Memory B cell (primary cell): ENCODE measurements at places on chromosomes 11 and 22.

DNA sequence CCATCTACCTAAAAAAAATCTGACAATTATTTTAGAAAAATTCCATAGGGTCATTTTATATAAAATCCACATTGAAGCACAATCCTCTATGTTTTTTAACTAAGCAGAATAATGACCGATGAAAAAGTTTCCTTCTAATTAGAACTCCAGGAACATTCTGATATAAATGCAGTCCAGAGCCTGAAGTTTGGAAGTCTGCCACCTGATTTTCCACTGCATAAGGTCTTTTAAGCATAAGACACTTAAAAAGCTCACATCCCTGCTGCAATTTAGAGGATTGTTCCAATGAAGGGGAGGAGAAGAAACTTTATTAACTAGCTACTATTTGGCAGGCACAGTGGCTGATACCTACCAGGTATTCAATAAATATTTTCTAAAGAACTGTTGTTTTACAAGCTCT, 570.3 kb upstream of the ANO5 start:
- H3K4me1 ChIP-seq = no peaks in the 10 kb centered on the region
- H3K27ac ChIP-seq = no peak overlapping the region
- H3K36me3 ChIP-seq = no peaks in the 10 kb centered on the region
- DNase-seq = no peak

- H3K27me3 ChIP-seq = no peaks in the 10 kb centered on the region
- H3K4me3 ChIP-seq = peak overlapping the region; percentile 83
- peaks cover 52% of the 10 kb centered on the region for H3K4me1 ChIP-seq
- peaks cover 13% of the 10 kb centered on the region for H3K36me3 ChIP-seq
Measured at GRCh38 chr22:36378869-36379217, 8.9 kb downstream of the MYH9 start.

DNA sequence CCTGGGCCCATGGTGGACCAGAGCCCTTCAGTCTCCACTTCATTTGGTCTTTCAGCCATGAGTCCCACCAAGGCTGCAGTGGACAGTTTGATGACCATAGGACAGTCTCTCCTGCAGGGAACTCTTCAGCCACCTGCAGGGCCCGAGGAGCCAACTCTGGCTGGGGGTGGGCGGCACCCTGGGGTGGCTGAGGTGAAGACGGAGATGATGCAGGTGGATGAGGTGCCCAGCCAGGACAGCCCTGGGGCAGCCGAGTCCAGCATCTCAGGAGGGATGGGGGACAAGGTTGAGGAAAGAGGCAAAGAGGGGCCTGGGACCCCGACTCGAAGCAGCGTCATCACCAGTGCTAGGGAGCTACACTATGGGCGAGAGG, 4.3 kb downstream of the ZBTB16 start:
- H3K4me3 ChIP-seq = no peak overlapping the region
- H3K36me3 ChIP-seq = no peaks in the 10 kb centered on the region
- no peak for DNase-seq
- peaks cover 11% of the 10 kb centered on the region for H3K27me3 ChIP-seq
- no peak overlapping the region for H3K27ac ChIP-seq
- H3K4me1 ChIP-seq = peaks cover 9% of the 10 kb centered on the region

DNA sequence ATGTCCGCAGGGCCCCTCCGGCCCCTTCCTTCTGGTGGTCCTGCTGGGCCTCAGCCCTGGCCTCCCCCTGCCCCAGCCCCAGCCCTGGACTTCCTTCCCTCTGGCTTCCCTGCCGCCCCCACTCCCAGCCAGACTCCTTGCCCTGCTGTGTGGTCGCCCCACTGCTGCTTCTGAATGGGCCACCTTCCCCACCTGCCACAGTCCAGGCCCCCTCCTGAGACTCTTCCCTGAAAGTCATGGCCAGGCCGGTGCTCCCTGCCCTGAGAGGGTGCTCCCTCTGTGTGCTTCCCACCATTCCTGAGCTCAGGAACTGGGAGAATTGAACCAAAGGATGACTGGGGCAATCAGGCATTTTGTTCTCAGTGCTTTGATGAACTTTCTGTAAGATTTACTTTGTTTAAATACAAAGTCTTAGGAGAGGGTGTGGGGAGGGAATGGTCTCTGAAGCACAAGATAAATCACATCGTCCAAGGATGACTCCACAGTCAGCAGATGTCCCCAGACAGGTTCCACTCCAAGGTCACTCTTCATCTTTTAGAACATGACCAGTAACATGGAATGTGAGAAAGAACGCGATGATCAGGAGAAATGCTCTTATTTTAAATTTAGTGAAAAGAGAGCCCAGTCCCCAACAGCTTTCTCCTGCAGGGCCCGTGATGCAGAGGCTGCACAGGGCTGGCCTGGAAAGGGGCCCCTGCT, 774 bp downstream of the APOBEC3D start:
- no peak for DNase-seq
- H3K4me3 ChIP-seq = peak overlapping the region; percentile 95
- no peaks in the 10 kb centered on the region for H3K27me3 ChIP-seq
- H3K4me1 ChIP-seq = peaks cover 39% of the 10 kb centered on the region
- peaks cover 19% of the 10 kb centered on the region for H3K36me3 ChIP-seq

- peak overlapping the region; percentile 69 for H3K27ac ChIP-seq
- no peaks in the 10 kb centered on the region for H3K27me3 ChIP-seq
- peak overlapping the region; percentile 83 for H3K4me3 ChIP-seq
- DNase-seq = no peak
- peaks cover 4% of the 10 kb centered on the region for H3K36me3 ChIP-seq
Measured at GRCh38 chr22:31748490-31748889, 1.4 kb downstream of the PRR14L start.

DNA sequence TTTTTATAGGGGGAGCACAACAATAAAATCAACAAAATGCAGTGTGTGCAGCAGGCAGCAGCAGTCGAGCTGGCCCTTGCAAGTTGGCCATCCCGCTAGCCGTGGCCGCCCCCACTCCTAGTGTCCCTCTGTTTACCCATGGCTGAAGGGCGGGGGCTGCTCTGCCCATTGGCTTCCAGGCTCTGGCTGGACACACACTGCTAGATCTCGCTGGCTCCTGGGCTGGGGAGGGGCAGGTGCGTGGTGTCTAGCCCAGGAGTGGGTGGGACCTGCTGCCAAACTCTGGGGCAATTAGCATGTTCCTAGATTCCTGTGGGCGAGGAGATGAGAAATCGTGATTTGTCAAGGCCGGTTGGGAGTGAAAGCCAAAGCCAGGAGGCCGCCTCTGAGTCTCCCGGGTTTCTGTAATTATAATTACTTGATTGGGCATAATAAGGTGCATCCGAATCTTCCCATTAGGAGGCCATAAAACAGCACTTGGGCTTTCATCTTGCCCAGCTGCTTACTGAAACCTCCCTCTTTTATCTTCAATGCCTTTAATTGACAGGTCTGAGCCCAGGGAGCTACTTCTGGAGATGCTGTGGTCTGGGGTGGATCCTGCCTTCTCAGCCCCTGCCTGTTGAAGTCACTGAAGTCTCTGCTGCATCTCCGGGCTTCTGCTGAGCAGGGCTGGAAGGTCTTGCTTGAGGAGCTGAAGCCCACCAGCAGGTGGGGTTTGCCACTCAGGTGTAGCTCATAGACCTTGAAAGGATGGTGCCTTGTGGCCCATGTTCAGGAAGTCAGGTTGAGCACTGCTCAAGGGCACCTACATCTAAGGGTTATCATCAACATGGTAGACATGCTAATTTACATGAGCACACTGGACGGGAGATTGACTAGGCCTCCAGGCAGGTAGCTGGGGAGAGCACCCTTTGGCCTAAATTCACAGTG, 44.5 kb upstream of the DKK3 start:
- H3K4me3 ChIP-seq = no peak overlapping the region
- DNase-seq = no peak
- H3K27me3 ChIP-seq = peaks cover 3% of the 10 kb centered on the region
- no peaks in the 10 kb centered on the region for H3K36me3 ChIP-seq
- H3K4me1 ChIP-seq = no peaks in the 10 kb centered on the region

- peaks cover 41% of the 10 kb centered on the region for H3K36me3 ChIP-seq
- no peaks in the 10 kb centered on the region for H3K27me3 ChIP-seq
- peaks cover 2% of the 10 kb centered on the region for H3K4me1 ChIP-seq
- DNase-seq = no peak
- no peak overlapping the region for H3K27ac ChIP-seq
Measured at GRCh38 chr22:29334148-29334547, 18.7 kb upstream of the RASL10A start.

- DNase-seq = no peak
- H3K27ac ChIP-seq = peak overlapping the region; percentile 98
- no peaks in the 10 kb centered on the region for H3K36me3 ChIP-seq
- H3K4me1 ChIP-seq = peaks cover 16% of the 10 kb centered on the region
- no peaks in the 10 kb centered on the region for H3K27me3 ChIP-seq
Measured at GRCh38 chr11:62652161-62653006, 718 bp downstream of the INTS5 start.

GRCh38 chr11:126990716-126991480, 9.7 kb downstream of the KIRREL3 start:
- DNase-seq = no peak
- H3K4me1 ChIP-seq = peaks cover 2% of the 10 kb centered on the region
- no peak overlapping the region for H3K4me3 ChIP-seq
- H3K36me3 ChIP-seq = no peaks in the 10 kb centered on the region

DNA sequence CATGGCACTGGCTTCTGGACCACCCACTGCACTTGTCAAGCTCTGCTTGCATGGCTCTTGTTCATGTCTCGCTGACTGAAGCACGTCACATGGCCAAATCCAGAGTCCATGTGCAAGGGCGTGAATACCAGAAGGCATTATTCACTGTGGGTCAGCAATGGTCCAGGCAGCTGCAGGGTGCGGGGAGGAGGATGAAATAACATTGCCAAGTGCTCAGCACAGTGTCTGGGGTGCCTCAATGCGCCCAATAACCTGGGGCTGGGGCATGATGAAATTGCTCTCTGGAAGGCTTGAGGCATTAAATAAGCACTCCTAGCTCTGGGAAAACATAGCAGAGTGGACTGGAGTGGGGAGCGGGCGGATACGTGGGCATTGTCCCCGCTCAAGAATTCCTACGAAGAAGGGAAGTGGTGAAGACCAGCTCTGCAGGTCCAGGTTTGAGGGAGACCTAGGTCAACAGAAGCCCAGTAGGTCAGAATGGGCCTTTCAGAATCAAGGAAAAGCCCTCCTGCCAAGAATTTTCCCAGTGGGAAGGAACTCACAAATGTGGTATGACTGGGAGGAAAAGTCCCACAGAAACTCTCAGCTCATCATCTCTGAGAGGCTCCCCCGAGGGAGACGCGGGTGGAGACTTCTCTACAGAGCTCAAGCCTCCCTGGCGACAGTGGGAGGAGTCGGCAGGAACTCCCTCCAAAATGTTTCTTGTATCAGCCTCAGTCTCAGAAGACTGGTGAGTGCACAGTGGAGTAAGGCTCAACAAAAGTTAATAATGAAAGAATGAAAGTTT, 15.3 kb upstream of the ACCSL start:
- no peaks in the 10 kb centered on the region for H3K4me1 ChIP-seq
- no peak for DNase-seq
- H3K36me3 ChIP-seq = no peaks in the 10 kb centered on the region
- no peak overlapping the region for H3K27ac ChIP-seq
- no peak overlapping the region for H3K4me3 ChIP-seq

GRCh38 chr11:27672836-27673464, 27.3 kb downstream of the BDNF start:
- no peaks in the 10 kb centered on the region for H3K4me1 ChIP-seq
- H3K4me3 ChIP-seq = no peak overlapping the region
- H3K27ac ChIP-seq = no peak overlapping the region
- DNase-seq = no peak
- no peaks in the 10 kb centered on the region for H3K36me3 ChIP-seq

DNA sequence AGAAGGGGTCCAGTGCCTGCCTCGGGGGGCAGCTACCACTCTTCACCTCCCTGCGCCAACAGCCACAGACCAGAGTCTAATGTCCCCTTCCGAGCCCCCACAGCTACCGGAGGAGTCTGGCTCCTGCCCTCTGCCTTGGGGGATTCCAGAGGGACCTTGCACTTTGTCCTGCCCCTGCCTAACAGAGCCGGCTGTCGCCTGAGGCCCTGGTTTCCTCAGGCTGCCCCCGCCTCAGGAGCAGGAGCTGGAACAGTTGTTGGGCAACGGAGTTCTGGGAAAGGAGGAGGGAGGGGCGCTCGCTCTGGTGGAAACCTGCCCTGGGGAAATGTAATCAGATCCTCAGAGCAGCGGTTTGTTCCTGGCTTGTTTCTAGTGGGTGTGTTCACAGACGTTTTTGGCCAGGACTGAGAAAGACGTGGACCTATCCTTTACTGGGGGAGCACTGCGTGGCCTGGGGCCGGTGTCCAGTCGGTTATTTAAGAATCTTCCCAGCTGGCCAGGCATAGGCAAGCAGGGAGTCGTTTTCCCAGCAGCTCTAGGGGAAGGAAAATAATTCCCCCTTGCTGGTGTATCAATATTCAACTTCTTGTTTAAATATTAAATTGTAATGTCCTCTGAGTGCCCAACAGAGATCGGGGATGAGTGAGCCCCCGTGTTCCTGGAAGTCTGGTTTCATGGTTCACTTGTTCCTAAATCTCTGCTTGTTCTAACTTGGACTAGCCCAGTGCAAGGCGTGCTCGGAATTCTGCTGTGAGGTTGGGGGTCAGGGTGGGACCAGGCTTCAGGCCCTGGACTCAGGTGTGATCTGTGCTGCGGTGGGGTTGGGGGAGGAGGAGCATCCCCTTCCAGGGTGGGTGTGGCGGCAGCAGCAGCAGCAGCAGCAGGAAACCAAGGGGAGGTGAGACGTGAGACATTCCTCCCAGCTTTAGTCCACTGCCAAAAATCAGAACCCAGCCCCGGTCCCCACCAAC, 32.1 kb downstream of the A4GALT start:
- H3K27me3 ChIP-seq = no peaks in the 10 kb centered on the region
- peaks cover 15% of the 10 kb centered on the region for H3K4me1 ChIP-seq
- H3K4me3 ChIP-seq = no peak overlapping the region
- no peak overlapping the region for H3K27ac ChIP-seq
- H3K36me3 ChIP-seq = no peaks in the 10 kb centered on the region
- no peak for DNase-seq

GRCh38 chr11:20369826-20370225, 6.3 kb downstream of the HTATIP2 start:
- no peak overlapping the region for H3K27ac ChIP-seq
- no peaks in the 10 kb centered on the region for H3K27me3 ChIP-seq

- no peaks in the 10 kb centered on the region for H3K4me1 ChIP-seq
- no peak overlapping the region for H3K27ac ChIP-seq
Measured at GRCh38 chr11:12979928-12980689, 29.0 kb upstream of the RASSF10 start.

DNA sequence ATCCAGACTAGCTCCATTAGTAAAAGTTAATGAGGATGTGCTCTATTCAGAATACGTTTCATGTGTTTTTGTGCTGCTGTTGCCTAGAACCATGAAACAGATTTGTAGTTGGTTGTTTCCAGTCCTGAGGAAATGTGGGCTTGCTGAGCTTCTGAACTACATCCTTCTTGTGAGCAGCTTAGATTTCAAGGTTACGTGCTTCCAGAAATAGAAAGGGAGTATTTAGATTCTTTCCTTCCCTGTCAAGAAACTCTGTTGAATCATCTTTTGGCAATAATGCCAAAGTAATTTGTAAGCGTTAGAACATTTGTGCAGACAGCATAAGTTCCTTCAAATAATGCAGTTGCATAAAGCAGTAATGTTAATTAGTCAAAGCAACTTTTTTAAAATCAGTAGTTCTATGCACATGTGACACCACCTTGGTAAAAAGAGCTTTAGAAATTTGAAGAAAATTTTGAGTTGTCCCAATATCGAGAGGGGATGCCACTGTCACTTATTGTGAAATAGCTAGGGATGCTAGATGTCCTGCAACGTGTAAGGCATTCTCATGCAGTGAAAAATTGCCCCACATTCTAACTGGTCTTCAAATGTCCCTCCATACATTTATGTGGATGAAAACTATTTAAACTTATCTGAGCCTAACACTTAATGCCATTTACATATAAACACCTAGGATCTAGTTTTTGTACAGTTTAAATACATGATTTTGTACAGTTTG, 169.6 kb downstream of the ETS1 start:
- no peaks in the 10 kb centered on the region for H3K36me3 ChIP-seq
- H3K27me3 ChIP-seq = no peaks in the 10 kb centered on the region
- H3K4me3 ChIP-seq = no peak overlapping the region
- peaks cover 36% of the 10 kb centered on the region for H3K4me1 ChIP-seq
- H3K27ac ChIP-seq = no peak overlapping the region
